Tibial artery (tissue), 4 donors: ENCODE measurements at places on chromosomes 4 and X.

GRCh38 chrX:13836575-13836974 lies 19.7 kb upstream of the GPM6B start:
- no peak for DNase-seq

- no peak for DNase-seq
These were observed 32.1 kb upstream of the GLRA2 start for GRCh38 chrX:14497184-14497666.

GRCh38 chrX:97691901-97692455 lies 808.3 kb downstream of the RPA4 start:
- no peak for DNase-seq

DNA sequence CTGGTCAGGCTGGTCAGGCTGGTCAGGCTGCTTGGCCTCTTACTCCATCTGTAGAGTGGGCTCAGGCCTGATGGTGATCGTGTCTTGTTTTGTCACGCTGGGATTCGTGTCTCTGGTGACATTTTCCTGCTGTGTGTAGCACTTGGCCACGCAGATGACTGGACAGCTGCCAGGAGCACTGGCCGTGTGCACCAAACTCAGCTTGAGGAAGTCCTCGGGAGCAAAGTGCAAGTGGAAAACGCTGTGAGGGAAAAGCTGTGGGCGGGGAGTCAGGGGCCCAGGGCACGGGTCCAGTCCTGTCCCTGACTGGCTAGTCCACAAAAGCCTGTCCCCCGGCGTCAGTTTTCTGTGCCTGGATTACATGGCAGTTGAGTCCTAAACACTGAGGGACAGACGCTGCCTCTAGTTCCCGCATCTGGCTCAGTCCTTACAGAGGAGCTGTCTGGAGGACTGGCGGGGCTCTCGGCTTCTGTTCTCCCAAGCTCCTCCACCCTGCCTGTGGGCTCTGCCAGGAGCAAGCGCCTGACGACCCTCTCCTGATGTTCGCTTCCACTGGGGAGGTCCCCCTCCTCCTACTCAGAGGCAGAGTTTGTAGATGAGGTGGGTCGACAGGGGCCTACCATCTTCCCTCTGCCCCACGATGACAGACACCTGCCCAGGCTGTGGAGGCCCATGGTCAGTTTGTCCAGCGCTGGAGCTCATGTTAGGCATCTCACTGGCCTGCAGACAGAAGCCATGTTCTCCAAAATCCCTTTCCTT lies 35.9 kb upstream of the GRPEL1 start:
- DNase-seq: peak; percentile 76

GRCh38 chr4:73743281-73743680 lies 2.9 kb downstream of the CXCL8 start:
- DNase-seq: no peak

GRCh38 chrX:124426288-124427169 lies 80.2 kb downstream of the SH2D1A start:
- DNase-seq: no peak

GRCh38 chr4:108287834-108288413 lies 119.2 kb upstream of the LEF1 start:
- no peak for DNase-seq

DNA sequence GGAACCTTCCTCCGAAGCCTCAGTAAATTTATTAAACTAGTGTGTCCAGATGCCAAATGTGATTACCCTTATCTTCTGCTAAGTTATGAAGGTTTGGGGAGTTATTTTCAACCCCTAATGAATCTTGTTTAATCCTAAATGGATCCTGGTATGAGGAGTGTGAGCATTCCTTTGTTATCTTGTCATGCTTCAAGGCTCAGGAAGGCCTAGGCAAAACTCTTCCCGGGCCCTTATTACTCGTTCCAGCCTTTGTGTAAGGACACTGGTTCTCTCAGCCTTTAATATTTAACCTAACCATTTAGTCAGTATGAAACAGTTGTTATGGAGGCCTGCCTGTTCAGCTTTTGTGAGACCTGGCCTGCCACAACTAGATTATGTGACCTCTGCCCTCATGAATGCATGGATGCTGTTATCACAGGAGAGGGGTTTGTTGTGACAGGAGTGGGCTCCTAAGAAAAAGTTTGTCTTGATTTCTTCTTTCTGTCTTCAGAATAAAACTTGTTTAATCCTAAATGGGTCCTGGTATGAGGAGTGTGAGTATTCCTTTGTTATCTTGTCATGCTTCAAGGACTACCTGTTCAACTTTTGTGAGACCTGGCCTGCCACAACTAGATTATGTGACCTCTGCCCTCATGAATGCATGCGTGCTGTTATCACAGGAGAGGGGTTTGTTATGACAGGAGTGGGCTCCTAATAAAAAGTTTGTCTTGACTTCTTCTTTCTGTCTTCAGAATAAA lies 181.7 kb downstream of the SLC39A8 start:
- no peak for DNase-seq

GRCh38 chr4:183012879-183013729 lies 86.0 kb upstream of the WWC2 start:
- DNase-seq: no peak

DNA sequence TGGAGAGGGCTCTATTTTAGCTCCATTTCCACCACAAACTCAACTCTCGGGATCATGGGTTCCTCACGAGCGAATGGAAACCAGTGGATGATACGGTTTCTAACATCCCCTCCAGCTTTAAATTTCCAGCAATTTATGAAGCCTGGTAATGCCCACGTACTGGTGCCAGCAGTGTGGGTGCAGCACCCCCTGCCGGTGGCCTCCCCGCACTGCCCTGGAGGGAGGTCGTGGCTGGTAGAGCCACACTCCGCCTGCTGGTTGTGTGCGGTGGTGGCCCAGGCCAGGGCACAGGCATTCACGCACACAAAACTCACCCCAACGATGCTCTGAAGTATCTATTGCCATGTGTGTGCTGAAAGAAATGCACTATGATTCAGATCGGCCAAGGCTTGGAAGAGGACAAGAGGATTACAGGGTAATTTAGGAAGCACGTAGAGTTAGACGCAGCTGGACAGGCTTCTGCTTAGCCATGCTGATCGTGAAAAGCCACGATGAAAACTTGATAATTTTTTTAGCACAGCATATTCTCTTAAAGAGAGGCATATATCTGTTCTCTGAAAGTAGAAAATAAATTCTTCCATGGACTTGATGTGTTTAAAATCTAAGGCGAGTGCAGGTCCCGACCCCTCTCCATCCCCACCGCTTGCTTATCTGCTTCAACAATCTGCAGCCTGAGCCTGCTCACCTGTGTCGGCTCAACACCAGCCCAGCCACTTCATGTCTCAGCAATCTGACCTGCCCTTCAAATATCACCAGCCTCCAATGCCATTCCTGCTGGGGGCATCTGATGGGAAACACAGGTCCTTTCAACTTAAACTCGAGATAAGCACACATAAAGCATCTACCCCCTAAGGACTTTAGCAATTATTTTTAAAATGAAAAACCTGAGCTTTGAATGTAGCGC lies 59.1 kb downstream of the SCD5 start:
- peak; percentile 55 for DNase-seq

DNA sequence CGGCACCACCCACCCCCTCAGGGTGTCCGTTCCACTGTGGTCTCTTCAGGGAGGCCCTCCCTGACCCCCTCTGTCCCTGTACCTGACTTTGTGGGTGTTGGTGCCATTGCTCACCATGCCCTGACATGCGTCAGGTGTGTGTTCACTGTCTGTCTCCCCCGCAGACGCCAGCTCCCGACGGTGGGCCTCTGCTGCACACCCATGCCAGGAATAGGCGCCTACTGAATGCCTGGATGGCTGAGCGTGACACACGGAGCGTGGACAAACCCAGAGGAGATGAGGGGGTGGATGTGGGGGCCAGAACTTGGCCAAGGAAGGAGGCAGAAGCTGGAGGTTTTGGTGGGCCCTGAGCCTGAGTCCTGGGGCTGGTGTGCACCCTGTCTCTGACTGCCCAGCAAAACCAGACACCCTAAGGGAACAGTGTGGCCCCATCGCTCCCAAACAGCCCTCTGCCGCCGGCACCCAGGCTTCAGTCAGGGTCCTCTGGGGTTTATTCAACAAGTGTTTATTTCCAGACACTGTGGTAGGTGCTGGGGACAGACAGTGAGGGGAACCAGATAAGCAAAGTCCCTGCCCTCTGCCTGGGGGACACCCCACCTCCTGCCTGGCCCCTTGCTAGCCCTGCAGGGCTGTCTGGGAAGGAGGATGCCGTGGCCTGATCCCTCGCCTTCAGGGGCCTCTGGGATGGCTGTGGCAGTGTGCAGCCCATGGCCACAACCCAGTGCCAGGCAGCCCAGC lies 76.9 kb downstream of the WFS1 start:
- DNase-seq: no peak

DNA sequence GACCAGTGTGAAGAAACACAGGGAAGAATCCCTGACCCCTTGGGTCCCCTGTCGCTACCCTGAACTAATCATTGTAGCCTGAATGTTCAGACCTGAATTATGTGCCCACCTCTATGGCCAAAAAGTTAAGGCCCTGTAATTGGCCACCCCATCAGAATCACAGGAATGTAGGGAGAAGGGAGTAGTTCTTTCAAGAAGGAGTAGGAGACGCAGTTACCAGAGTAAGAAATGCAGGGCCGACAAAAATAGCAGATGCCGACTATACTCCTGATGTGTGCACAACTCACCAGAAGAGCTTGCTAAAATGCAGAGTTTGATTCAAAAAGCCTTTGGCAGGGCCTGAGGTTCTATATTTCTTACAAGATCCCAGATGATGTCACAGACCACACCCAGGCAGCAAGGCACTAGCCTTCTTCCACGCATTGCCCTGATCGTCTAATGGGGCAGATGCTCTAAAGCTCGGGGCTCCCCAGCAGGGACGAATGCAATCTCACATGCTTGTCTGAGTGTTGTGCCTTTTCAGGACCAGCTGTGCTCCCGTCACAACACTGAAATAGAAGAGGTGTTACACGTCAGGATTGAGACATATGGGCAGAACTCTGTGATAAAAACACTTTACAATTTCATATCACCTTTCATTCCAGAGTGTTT lies 161.0 kb upstream of the FAM241A start:
- no peak for DNase-seq
